ENCODE measurements at places on chromosomes 4 and X. TPM values are rescaled to one million over a fixed set of nuclear protein-coding genes. Genes with fewer than 3 reads are reported as not detected.

HHIP gene
- total RNA-seq, result 29.6 TPM

XAGE2 gene
- total RNA-seq, result not detected

CD40LG gene
- not detected for total RNA-seq

GC gene
- total RNA-seq, result 71.9 TPM

FAM184B gene
- 0.12 TPM for total RNA-seq

TEX11 gene
- total RNA-seq, result not detected

UGT8 gene
- total RNA-seq, result 14.2 TPM

MSX1 gene
- 7.4 TPM for total RNA-seq

RAPGEF2 gene
- total RNA-seq, result 34.6 TPM

- H3K36me3 ChIP-seq, result no peaks in the 10 kb centered on the region
- no peak overlapping the region for H3K27ac ChIP-seq
- no peaks in the 10 kb centered on the region for H3K4me1 ChIP-seq
- no peak overlapping the region for H3K4me3 ChIP-seq
- H3K27me3 ChIP-seq, result peaks cover 6% of the 10 kb centered on the region
Measured at GRCh38 chr4:84467601-84468000, 31.5 kb downstream of the NKX6-1 start.

- peaks cover 26% of the 10 kb centered on the region for H3K4me1 ChIP-seq
- H3K4me3 ChIP-seq, result no peak overlapping the region
- no peak for DNase-seq
- H3K27ac ChIP-seq, result no peak overlapping the region
- no peaks in the 10 kb centered on the region for H3K27me3 ChIP-seq
Measured at GRCh38 chr4:138938366-138938690, 77.3 kb upstream of the NOCT start.

- no peak overlapping the region for H3K4me3 ChIP-seq
- H3K27me3 ChIP-seq, result no peaks in the 10 kb centered on the region
- no peaks in the 10 kb centered on the region for H3K36me3 ChIP-seq
Measured at GRCh38 chr4:180436361-180436760, 1806.8 kb upstream of the TENM3 start.

DNA sequence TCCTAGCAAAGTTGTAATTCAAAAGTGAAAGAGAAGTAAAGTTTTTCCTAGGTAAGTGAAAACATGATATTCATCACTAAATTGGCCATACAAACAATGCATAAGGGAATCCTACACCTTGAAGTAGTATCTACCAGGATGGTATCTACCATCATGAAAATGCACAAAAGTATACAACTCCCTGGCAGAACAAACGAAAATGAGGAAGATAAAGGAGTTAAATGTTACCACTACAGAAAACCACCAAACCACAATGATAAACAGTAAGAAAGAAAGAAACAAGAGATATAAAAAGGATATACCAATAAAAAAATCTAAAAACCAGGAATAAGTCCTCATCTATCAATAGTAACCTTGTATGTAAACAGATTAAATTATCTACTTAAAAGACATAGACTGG lies 26.9 kb downstream of the GK2 start:
- H3K36me3 ChIP-seq, result no peaks in the 10 kb centered on the region
- H3K4me3 ChIP-seq, result no peak overlapping the region
- DNase-seq, result no peak
- H3K27me3 ChIP-seq, result no peaks in the 10 kb centered on the region
- no peaks in the 10 kb centered on the region for H3K4me1 ChIP-seq
- H3K27ac ChIP-seq, result no peak overlapping the region

DNA sequence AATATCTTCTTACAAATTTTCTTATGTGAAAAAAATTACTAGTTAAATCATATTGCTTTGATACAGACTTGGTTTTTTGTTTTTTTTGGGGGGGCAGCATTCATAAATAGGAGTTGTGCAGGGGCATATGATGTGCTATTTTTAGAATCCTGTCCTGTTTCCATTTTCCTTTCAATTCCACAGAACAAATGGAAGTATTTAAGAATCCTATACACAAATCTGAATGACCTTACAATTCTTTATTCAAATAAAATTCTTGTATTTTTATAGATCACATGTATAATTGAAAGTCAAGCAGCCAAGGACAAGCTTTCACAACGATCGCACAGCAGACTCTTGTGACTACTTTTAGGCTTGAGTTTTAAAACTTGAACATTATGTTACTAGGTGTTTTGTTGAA lies 523.9 kb downstream of the ANKRD50 start:
- no peaks in the 10 kb centered on the region for H3K36me3 ChIP-seq
- peaks cover 9% of the 10 kb centered on the region for H3K4me1 ChIP-seq
- H3K4me3 ChIP-seq, result no peak overlapping the region
- H3K27ac ChIP-seq, result no peak overlapping the region
- DNase-seq, result no peak

- peaks cover 4% of the 10 kb centered on the region for H3K4me1 ChIP-seq
- H3K27me3 ChIP-seq, result no peaks in the 10 kb centered on the region
- peak within 1 kb of the TSS; percentile 87 for H3K4me3 ChIP-seq
- H3K27ac ChIP-seq, result peak within 1 kb of the TSS; percentile 90
Measured at GRCh38 chrX:103214870-103215424, at the start of gene BEX4. Gene BEX4 (plus strand): TSS chrX:103215108. CDS start chrX:103216154, 1,046 bp downstream.

- no peak overlapping the region for H3K27ac ChIP-seq
- no peak overlapping the region for H3K4me3 ChIP-seq
- DNase-seq, result no peak
Measured at GRCh38 chr4:36944232-36944631, 300.3 kb upstream of the NWD2 start.

GRCh38 chrX:10677490-10677889 lies 57.1 kb upstream of the MID1 start:
- H3K27ac ChIP-seq, result peak overlapping the region; percentile 15
- H3K36me3 ChIP-seq, result no peaks in the 10 kb centered on the region
- H3K27me3 ChIP-seq, result no peaks in the 10 kb centered on the region
- no peak for DNase-seq

GRCh38 chr4:105414316-105414715 lies 59.5 kb downstream of the PPA2 start:
- H3K4me1 ChIP-seq, result no peaks in the 10 kb centered on the region
- H3K36me3 ChIP-seq, result peaks cover 43% of the 10 kb centered on the region
- no peak for DNase-seq
- H3K4me3 ChIP-seq, result no peak overlapping the region
- no peak overlapping the region for H3K27ac ChIP-seq

GRCh38 chr4:151043803-151044515 lies 28.9 kb upstream of the LRBA start:
- no peak for DNase-seq
- no peaks in the 10 kb centered on the region for H3K4me1 ChIP-seq
- H3K27ac ChIP-seq, result no peak overlapping the region
- no peaks in the 10 kb centered on the region for H3K36me3 ChIP-seq
- H3K4me3 ChIP-seq, result no peak overlapping the region

- H3K4me3 ChIP-seq, result no peak overlapping the region
- H3K27ac ChIP-seq, result no peak overlapping the region
- H3K27me3 ChIP-seq, result no peaks in the 10 kb centered on the region
- no peak for DNase-seq
- H3K4me1 ChIP-seq, result peaks cover 15% of the 10 kb centered on the region
Measured at GRCh38 chrX:104435249-104435648, 130.8 kb upstream of the IL1RAPL2 start.

GRCh38 chr4:170011921-170012628 lies 14.1 kb downstream of the MFAP3L start:
- H3K36me3 ChIP-seq, result no peaks in the 10 kb centered on the region
- H3K4me1 ChIP-seq, result peaks cover 1% of the 10 kb centered on the region
- DNase-seq, result no peak
- H3K4me3 ChIP-seq, result no peak overlapping the region
- no peaks in the 10 kb centered on the region for H3K27me3 ChIP-seq
- no peak overlapping the region for H3K27ac ChIP-seq

DNA sequence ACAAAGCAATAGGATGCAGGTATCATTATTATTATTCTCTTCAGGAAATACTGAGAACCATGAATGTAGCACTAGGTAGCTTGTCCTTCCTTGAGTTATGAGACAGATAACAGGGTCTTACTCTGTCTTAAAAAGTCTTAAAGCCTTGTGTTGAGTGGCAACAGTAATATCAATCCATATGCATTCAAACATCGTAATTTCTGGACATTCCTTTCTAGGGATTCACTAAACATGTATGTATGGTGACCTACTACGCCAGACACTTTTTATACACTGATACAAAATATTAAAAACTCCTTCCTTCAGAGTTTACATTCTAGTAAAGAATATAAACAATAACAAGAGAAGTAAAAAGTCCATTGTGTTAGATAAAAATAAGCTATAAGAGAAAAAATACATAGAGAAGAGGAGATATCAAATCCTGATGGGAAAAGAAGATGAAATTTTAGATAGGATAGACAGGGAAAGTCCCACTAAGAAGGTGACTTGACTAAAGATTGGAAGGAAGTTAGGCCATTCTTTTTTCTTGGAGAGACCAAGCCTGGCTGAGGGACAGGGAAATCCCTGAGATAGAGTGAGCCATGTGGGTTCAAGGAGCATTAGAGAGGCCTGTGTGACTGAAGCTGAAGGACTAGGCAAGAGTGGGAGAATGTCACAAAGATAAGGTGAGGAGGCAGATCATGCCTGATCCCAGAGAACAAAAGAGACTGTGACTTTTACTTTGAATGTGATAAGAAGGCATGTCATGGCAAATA lies 5.0 kb upstream of the DDX60L start:
- DNase-seq, result no peak
- H3K4me3 ChIP-seq, result no peak overlapping the region
- H3K27me3 ChIP-seq, result no peaks in the 10 kb centered on the region
- no peaks in the 10 kb centered on the region for H3K36me3 ChIP-seq
- no peak overlapping the region for H3K27ac ChIP-seq

- H3K36me3 ChIP-seq, result no peaks in the 10 kb centered on the region
- no peak overlapping the region for H3K27ac ChIP-seq
- no peaks in the 10 kb centered on the region for H3K27me3 ChIP-seq
- no peak for DNase-seq
Measured at GRCh38 chr4:129968778-129969177, 872.8 kb downstream of the C4orf33 start.

DNA sequence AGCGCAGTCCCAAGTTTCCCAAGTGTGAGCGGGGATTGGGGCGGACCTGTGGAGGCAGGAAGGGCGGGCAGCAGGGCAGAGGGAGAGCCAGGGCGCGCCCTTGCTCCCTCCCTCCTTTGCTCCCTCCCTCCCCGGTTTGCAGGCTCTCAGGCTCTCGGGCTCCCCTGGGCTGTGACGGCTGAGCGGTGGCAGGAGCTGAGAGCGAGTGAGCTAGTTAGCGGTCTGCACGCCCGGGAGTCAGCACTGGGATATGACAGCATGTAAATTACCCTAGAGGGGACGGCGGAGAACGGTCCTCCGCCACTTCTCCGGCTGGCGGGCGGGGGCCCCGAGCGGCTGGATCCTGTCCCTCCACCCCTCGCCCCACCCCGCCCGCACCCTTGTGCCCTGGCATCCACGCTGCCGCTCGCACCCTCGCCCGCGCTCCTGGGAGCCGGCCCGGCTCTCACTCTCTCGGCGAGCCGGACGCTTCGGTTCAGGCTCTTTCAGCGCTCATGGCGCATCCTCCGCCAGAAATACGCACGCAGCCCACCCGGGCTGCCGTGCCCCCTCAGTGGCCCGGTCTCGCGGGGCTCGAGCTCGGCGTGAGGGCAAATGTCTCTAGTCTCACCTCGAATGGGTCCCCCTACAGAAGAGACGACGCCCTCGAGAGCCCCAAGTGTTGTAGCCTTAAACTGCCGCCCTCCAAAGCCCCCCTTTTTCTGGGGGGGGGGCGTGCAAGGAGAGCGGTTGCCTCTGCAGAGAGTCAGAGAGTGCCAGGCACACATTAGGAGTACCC lies at the start of gene TSC22D3:
Gene TSC22D3, minus strand, starts transcription at position 54 of the 778 bp plus-strand sequence. CDS start 368 bp downstream, outside the sequence.
- no peak for DNase-seq
- peaks cover 8% of the 10 kb centered on the region for H3K4me1 ChIP-seq
- peaks cover 45% of the 10 kb centered on the region for H3K27me3 ChIP-seq
- H3K27ac ChIP-seq, result peak within 1 kb of the TSS; percentile 65
- H3K4me3 ChIP-seq, result peak within 1 kb of the TSS; percentile 86

- H3K4me1 ChIP-seq, result no peaks in the 10 kb centered on the region
- no peak overlapping the region for H3K27ac ChIP-seq
- no peak for DNase-seq
Measured at GRCh38 chr4:189436207-189436606, 504.5 kb upstream of the FRG1 start.

DNA sequence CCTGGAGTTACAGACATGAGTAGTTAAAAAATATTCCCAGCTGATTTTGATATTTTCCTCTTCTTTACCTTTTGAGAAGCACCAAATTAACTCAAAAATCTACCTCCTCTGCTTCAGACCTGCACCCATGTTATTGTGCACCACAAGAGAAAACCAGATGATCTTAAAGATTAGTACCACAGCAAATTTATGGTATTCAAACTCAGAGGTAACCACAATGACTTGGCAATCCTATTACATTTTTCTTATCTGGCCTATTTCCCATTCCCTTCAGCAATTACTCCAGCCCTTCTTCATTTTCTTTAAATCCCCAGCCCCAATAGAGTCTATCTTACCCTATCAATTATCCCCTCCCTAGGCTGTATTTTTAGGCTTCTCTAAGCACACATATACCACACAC lies 535.1 kb downstream of the FAT4 start:
- H3K4me1 ChIP-seq, result no peaks in the 10 kb centered on the region
- DNase-seq, result no peak
- no peak overlapping the region for H3K4me3 ChIP-seq

DNA sequence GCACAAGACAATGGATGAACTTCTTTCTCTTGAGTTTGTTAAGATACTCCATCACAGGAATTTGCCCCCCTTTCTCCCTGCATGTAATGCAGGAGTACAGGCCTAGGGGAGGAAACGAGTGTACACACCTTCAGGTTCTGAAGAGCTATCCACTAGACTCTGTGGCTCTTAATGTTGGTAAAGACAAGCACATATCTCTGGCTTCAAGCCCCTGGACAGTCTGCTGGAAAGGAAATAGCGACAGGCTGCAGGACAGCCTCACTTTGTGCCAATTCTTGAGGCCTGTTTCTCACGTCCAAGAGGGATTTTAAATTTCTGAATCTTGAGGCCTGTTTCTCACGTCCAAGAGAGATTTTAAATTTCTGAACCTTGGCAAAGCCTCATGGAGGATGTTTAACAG lies 87.1 kb downstream of the RLIM start:
- H3K4me1 ChIP-seq, result no peaks in the 10 kb centered on the region
- no peaks in the 10 kb centered on the region for H3K27me3 ChIP-seq
- no peak overlapping the region for H3K4me3 ChIP-seq
- H3K36me3 ChIP-seq, result peaks cover 3% of the 10 kb centered on the region
- DNase-seq, result no peak
- H3K27ac ChIP-seq, result no peak overlapping the region

DNA sequence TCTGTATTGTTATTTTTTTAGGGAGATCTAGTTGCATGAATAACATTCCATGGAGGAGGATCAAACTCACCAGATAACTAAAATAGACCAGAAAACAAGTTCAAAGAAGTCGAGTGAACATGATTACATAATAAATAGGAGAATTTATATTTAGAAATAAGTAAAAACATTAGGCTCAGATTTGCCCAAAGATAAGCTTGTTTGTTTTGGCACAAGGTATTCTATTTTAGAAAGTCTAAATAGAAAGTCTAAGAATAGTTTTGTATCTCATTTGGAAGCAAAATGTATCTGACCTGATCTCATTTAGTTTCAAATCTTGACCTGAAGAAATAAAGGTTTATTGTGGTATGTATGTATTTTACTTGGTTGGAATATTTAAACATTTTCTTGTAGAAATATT lies 670.6 kb upstream of the GALNTL6 start:
- H3K4me1 ChIP-seq, result no peaks in the 10 kb centered on the region
- no peak overlapping the region for H3K4me3 ChIP-seq
- no peaks in the 10 kb centered on the region for H3K27me3 ChIP-seq
- H3K36me3 ChIP-seq, result no peaks in the 10 kb centered on the region
- DNase-seq, result no peak
- no peak overlapping the region for H3K27ac ChIP-seq

- no peak for DNase-seq
- H3K4me1 ChIP-seq, result peaks cover 13% of the 10 kb centered on the region
- H3K27me3 ChIP-seq, result no peaks in the 10 kb centered on the region
- H3K27ac ChIP-seq, result no peak overlapping the region
- peaks cover 7% of the 10 kb centered on the region for H3K36me3 ChIP-seq
Measured at GRCh38 chr4:56296526-56296925, 90.8 kb downstream of the AASDH start.

All from type B pancreatic cell (in vitro differentiated cells).